ENCODE measurements at places on chromosomes 16 and 17.

DNA sequence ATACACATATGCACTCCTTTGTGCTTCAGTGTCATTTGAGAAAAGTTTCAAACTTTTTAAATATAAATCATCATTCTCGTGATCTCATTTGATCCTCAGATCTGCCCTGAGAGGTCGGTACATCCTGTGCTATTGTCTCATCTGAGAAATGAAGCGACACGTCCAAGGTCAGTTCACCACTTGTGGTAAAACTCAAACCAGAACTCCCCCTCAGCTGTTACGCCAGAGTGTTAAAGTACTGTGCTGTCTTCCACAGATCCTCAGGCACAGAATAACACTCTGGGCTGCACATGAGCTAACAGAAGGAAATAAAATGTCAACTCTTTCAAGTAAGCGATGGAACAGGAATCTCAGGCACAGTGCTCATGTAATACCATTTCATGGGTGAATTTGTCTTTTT, 31.4 kb downstream of the ANKFN1 start:
- DNase-seq, result no peak

DNA sequence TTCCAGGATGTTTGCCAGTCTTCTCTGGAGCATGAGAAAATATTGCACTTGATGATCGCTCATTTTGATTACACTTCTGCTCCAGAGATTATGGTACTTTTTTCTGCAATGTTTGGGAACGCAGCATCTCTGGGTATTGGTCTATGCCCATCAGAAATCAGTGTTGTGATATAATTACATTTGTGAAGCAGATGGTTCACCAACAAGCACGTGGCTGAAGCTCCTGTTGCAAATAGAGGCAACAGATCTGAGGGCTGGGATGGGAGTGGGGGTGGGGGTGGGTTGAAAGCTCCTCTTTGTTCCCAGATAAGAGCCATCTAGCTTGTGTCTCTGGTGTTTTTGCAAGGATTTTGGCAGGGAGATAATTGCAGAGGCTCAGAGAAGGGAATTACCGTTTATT, 252.3 kb downstream of the SHISA9 start:
- no peak for DNase-seq

DNA sequence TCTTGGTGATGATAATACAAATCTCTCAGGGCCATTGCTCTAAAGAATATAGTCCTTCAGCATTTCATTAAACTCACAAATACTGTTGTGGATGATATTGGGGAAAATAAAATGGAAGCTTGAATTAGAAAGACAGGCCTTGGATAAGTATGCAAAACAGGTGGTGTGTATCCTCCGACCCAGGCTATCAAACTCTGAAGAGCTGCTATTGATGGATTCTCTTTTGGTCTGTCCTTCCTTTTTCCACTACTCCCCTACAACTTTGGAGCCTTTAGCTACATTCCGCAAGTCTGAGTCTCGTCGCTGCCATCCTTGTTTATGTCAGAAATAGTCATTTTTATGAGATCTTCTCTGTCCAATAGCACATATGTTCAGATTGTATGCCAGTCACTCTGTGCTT, 351.6 kb downstream of the KCNJ2 start:
- no peak for DNase-seq

- DNase-seq, result no peak
Observed at GRCh38 chr16:81136390-81137335, 40.5 kb upstream of the GCSH start.

GRCh38 chr17:67573987-67574657, 143.6 kb upstream of the NOL11 start:
- DNase-seq, result no peak

GRCh38 chr16:50153596-50154419, 702 bp downstream of the TENT4B start:
- peak; percentile 28 for DNase-seq

DNA sequence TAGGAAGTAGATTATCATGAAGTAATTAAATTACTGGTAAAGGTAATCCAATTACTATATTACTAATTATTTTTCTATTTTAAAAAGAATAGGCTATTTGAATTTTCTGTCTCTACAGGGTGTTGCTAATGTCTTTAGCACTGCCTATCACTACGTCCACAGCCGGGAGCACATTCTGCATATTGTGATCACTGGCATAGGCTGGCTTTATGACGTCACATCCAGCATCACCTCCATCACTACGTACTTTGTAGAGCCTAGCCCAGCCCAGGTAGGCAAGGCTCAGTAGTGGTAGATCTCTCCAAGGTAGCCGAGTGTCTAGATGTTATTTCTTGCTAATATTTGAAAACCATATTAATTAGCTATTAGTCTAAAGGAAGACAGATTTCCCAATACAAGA, 33.8 kb upstream of the NSRP1 start:
- DNase-seq, result no peak

DNA sequence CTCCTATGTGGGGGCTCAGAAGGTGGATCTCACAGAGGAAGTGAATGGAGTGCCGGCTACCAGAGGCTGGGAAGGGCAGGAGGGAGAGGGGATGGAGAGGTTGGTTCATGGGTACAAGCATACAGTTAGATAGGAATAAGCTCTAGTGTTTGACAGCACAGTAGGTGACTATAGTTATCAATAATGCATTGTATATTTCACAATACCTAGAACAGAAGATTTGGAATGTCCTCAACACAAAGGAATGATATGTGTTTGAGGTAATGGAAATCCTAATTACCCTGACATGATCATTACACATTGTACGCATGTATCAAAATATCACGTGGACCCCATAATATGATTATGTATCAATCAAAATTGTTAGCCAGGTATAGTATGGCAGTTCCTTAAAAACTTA, 38.9 kb upstream of the MED9 start:
- no peak for DNase-seq

- no peak for DNase-seq
Observed at GRCh38 chr16:30565526-30565925, 6.0 kb downstream of the ZNF688 start.

DNA sequence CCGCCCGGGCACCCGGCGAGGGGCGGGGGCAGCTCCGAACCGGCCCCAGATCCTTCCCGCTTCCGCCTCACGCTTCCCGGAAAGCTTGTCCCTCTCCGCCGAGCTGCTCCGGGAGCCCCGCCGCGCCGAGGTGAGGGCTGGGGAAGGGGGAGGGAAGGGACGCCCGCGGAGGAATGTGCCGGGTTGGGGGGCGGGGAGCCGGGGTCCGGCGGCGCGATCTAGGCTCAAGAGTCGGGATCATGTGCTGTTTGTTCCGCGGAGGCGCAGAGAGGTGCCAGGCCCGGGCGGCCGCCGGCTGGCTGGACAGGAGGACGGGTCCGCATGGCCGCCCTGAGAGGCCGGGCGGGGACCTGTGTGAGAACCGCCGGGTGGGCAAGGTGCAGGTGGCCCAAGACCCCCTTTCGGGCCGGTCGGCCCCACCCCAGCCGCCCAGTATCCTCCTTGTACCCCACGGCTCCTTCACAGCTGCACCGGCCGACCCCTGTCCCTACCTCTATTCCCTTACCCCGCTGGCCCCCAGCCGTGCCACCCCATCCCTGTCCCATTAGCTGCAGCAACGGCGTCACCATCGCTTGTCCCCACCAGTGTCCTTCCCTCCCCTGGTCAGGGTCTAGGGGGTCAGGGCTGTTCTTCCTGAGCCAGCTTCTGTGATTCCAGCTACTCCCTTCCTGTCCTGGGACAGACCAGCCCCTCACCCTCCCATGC, 429 bp downstream of the KIF1C start:
- DNase-seq, result peak; percentile 64

DNA sequence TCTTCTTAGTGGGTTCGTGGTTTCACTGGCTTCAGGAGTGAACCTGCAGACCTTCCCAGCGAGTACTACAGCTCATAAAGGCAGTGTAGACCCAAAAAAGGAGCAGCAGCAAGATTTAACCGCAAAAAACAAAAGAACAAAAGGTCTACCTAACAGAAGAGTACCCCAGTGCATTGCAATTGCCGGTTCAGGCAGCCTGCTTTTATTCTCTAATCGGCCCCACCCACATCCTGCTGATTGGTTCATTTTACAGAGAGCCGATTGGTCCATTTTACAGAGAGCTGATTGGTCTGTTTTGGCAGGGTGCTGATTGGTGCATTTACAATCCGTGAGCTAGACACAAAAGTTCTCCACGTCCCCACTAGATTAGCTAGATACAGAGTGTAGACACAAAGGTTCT, 2.0 kb upstream of the ARRB2 start:
- no peak for DNase-seq

DNA sequence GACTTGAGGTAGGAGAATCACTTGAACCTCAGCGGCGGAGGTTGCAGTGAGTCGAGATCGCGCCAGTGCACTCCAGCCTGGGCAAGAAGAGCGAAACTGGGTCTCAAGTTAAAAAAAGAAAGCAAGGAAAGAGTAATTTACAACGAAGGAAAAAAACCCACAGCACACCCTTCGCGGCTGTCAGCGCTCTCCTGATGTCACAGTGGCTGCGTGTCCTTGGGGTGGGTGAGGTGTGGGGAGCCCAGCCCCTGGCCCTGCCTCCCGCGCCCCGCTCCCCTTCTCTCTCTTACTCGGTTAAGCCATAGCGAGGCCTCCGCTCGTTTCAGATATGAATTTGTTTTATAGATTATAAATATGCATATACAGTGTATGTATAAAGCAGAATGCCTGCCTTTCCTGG, 740 bp upstream of the JPT2 start:
- no peak for DNase-seq

GRCh38 chr17:76331083-76331482, 22.6 kb downstream of the PRPSAP1 start:
- DNase-seq, result no peak

- no peak for DNase-seq
Observed at GRCh38 chr17:69547947-69548346, 133.4 kb downstream of the MAP2K6 start.

- no peak for DNase-seq
Observed at GRCh38 chr16:714079-714478, 839 bp upstream of the METRN start.

GRCh38 chr17:79985943-79986391, 49.7 kb downstream of the TBC1D16 start:
- no peak for DNase-seq

DNA sequence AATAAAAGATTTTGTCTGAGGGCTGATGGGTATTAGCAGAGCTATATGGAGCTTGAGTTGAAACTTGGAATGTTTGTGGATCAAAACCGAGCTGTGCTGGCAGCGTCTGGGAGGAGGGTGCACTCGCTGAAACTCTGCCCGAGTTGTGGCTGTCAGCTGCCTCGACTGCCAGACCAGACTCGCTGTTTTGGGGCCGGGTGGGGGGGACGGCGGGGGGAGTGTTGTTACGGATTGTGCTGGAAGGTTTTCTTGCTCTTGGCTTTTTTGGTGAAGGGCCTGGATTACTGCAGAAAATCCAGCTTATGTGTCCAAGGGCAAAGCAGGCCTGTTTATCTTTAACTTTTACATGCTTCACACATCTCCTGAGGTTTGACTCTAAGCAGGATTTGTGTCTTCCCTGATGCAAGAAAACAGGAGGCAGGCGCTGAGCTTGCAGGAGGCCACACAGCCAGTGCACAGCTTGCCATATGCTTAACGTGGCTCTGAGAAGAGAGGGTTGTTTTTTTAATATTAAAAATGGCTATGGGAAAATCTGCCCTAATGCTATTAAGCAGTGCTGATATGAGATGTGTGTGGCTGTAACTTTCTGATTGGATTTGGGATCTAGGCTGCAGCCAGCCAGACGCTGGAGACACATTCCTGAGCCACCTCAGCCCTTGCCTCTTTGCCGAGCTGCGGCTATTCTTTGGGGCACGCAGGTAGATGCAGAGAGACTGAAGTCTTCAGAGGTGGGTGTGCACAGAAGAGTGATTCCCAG, 20.5 kb upstream of the RPTOR start:
- no peak for DNase-seq

DNA sequence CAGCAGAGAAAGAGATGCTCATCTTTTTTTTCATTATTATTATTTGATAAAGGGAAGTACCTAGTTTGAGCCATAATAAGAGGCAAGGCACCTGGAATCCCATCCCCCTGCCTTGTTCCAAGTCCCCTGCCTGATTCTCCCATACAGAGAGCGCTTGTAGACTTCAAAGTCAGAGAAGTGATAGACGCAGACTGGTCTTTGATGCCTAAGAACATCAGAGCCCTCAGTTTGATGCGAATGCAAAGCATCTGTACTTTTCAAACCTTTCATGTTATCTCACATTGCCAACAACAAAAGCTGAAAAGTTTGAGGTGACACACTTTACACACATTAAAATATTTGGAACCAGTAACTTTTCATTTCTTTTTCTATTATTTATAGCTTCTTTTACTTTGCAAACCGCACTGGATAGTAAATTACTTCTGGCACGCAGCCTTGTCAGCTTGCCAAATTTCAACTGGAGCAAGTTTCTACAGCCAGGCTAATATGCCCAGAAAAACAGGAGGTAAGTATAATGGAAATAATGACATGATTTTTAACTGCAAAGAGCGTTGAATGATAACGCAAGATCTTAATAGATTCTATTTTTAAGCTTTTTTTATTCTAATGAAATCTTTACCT, 5.9 kb upstream of the UTP6 start:
- DNase-seq, result no peak

GRCh38 chr16:27040732-27041131, 26.0 kb upstream of the C16orf82 start:
- no peak for DNase-seq
